ENCODE measurements at places on chromosomes 4 and X. TPM values are rescaled to one million over a fixed set of nuclear protein-coding genes. Genes with fewer than 3 reads are reported as not detected.

DNA sequence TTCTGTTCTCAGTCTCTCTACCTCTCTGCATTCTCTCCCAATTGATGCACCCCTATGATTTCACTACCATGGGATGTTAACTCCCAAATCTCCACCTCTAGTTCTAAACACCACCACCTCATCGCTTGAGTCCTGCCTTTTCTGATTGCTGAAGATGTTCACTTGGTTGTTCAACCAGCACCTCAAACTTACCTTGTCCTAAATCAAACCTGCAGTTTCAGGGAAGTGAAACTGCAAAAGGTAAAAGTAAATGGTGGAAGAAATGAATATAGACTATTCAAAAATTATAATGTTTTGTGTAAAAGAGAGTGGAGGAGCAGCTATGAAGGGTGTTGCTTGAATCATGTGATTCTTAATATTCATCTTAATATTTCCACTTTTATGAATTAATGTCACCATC, 91.0 kb downstream of the PDE5A start:
- DNase-seq = no peak

DNA sequence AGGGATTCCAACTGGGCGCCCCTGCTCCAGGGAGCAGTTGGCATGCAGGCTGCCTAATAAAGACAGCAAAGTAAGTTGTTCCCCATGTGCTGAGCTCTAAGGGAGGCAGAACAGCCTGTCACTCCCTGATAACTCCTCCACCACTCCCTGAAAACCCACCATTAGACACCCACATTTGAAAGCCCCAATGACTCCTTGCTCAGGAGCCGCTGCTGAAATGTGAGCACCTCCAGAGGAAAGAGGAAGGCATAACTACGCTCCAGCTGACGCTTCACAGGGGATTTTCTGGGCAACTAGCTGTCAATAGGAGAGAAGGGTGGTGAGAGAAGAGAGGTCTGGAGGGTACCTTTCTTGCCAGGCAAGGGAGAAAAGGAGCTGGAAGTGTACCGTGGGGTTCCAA, 62.5 kb downstream of the NPY1R start:
- no peak for DNase-seq

The PSAPL1 gene
- not detected for total RNA-seq

DNA sequence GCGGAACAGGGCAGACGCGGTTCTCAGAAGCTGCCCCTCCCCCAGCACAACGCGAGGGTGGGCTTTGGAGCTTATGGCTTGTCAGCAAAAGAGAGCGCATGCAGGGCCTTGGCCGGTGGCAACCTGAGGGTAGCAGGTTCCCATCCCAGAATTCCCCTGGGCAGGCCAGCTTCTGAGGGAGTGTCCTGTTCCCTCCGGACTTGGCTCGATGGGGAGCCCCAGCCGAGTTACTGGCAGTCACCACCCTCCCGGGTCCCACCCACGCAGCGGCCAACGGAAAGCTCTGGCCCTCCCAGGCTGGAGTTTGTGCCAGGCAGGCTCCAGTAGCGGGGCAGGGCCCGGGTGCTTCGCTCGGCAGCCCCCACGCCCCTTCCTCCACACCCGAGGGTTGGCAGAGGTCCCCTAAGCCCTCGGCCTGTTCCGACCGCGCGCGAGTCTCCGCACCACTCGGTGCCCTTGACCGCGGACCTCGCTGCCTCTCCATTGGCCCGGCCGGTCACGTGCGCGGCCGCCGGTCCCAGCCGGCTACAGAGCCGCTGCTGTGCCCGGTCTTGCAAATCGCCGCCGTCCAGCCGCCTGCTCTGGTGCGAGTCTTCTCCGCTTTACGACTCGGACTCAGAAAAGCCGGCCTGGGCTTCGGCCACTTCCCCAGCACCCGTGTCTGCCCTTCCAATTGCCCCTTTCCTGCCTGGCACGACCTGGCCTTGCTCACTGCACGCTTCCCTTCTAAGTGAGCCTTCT, 20.9 kb upstream of the MTM1 start:
- DNase-seq = peak; percentile 62

DNA sequence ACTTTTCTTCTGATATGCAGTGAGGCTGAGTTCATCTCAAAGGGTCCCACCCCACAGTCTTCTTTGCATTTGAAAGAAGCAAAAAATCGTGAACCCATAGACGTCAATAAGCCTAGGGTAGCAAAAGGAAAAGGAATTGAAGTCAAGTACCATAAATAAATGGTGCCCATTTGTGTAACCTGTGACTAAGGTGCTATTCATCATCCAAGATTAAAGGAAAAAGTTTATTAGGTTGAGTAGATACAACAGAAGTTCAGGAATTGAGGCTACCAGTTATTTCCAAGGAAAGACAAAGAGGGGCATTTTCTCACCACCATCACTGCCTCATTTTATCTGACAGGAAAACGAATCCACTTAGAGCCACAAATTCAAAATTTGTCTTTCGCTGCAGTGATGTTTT, 18.8 kb upstream of the GRSF1 start:
- no peak for DNase-seq

DNA sequence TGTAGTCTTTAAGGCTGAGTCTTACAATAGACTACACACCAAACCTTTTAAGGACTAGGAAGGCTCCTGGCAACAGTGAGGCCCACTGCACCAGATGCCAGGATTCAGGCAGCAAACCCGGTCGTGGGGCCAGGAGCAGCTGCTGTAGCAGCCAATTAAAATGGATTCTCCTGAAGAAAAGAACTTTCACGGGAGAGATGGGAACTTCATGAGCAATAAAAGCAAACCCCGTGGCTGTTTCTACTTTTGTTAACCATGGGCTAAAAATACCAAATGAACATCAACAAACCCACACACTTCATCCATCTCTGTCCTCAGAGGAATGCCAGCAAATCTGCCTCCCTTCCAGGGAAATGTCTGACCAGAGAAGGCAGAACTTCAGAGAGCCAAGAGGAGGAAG, 101.4 kb downstream of the BTC start:
- DNase-seq = no peak

The AFP gene
- total RNA-seq = 3.2 TPM

DNA sequence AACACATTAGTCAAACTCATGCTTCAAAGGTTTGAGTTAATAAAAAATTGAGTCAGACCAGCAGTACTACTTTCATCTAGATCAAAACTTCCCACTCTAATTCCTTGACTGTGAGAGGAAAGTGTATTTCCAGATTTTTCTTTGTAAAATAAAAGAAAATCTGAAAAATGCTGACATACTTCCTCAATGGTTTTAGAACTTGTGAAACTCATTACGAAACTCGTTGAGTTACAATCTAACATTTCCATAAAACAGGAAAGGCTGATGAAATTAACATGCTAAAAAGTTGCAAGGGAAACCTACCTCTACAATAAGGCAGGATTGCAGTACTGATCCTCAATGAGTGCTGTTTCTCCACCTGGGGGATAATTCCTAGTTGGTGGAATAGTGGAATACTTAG, 217.8 kb upstream of the HCCS start:
- DNase-seq = no peak

- peak; percentile 86 for DNase-seq
Measured at GRCh38 chrX:275967-276580, 5.1 kb upstream of the PLCXD1 start.

GRCh38 chr4:105075045-105075444, 71.6 kb upstream of the TET2 start:
- no peak for DNase-seq

DNA sequence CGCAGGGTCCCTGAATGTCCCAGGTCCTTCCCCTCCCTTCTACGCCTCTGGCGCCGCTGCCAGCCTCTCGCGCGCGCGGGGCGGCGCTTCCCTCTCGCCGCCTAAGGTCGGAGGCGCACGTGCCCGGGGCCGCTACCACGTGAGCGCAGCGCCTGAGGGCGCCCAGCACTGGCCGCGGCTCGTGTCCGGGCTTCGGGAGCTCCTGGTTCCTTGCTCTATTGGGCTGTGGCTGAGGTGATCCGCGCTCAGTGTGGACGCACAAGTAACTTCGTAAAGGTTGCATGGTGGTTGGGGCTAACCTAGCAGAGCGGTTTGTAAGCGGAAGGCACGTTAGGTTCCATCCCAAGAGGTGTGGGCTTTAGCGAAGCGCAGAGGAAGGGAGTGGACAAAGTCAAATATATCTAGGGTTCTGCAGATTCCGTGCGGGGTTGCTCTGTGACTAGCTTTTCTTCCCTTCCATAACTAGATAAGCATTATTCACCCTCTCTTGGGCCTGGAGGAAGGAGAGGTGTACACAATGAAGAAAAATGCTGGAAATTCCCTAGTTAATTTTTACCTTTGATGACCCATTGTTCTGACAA, 1.8 kb downstream of the TLL1 start:
- DNase-seq = no peak

The TEX13D gene
- not detected for total RNA-seq

The SPANXN3 gene
- total RNA-seq = not detected

DNA sequence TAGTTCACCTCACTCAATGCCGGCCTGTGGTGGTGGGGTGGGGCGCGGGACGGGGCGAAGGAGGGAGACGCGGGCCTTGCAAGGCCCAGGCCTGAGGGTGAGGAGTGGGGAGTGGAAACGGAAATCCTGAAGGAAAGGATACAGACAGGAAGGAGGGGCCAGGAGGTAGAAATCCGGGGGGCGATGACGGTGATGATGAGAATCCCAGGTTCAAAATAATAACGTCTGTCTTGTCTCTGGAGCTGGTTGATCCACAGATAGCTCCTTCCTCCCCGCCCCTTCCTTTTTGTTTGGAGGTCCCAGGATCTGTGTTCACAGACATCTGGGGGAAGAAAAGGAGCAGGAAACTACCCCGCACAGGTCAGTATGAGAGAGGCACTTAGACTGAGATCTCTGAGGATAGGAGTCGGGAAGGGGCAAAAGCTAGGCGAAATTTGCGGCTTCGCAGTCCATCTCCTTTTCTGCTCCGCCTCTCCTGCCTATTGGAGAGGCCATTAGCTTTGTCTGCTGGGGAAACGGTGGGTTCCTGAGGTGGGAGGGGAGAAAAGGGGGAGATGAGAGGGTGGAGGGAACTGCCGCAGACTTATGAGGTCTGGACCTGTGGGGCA, 746 bp downstream of the TCEAL7 start:
- no peak for DNase-seq

DNA sequence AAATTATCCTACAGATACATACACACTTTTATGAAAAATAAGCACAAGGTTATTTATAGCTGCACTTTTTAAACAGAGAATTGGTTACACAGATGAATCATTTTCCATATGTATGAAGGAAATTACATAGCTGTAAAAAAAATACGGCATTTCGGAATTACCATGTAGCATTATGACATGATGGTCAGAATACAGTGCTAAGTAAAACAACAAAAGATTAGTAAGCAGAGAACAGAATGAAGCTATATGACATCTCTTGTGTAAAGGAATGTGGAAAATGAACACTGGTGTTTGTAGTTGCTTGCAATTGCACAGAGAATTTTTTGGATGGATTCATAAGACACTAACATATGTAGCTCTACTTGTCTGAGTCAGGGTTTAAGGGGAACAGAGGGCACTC, 1222.0 kb upstream of the PRKX start:
- DNase-seq = no peak

GRCh38 chrX:53442322-53442631, 8.1 kb upstream of the HSD17B10 start:
- no peak for DNase-seq

The JAKMIP1 gene
- total RNA-seq = 0.88 TPM

The STAP1 gene
- total RNA-seq = not detected

DNA sequence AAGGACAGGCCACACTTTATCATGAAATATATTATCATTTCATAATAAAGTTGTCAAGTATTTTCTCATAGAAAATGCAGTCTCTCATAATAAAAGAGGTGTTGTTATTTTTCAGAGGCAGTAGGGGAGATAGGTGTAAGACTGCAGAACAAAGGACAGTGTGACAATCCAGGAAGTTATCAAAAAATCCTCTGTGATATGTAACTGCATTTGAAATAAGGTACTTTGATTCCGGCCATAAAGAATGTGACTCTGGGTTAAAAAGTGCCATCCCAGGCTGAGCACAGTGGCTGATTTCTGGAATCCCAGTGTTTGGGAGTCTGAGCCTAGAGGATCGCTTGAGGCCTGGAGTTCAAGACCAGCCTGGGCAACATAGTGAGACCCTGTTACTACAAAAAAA, 37.6 kb upstream of the TMPRSS11B start:
- DNase-seq = no peak

DNA sequence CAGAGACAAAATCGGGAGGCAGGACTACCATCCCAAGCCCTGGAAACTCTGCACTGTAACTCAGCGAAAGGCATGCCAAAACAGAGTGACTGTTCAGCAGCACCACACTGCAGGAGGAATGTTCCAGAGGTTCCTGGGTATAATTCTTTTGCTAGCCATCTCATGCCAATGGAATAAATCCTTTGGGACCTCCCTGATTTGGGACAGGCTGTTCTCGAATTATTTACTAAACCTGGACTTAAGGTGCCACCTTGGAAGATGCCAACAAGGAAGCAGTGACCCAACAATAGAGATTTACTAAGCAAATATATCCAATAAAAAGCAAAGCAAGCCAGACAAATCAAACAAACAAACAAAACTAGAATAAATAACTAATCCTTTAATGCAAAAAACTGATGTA, 9.3 kb downstream of the AADAT start:
- DNase-seq = no peak

GRCh38 chr4:170090352-170091052, 746 bp upstream of the AADAT start:
- DNase-seq = no peak

The ARHGAP10 gene
- total RNA-seq = 49.5 TPM

The PNMA3 gene
- total RNA-seq = 0.33 TPM

DNA sequence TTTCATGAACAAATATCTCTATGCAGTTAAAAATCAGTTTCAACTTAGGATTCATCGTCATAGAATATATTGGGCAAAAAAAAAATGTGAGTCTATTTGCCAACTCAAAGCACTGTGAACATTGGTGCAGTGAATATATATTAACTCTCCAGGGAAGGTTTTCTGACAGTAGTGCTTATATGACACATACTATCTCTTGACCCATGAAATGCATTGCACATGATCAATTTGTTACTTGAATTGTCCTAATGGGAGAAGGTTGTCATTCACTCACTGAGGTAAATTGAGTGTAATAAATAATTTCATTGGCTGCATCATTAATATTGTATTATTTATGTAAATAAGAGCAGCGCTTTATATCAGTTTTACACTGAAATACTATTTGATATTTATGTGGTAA, 2458.5 kb downstream of the ARAP2 start:
- no peak for DNase-seq

Data from breast epithelium (tissue), 4 donors.